ENCODE measurements at places on chromosomes 2 and 18.

- no peak for DNase-seq
These were observed 110.7 kb upstream of the ZEB2 start for GRCh38 chr2:144630459-144631215.

GRCh38 chr2:20526708-20527107, 79.8 kb downstream of the RHOB start:
- DNase-seq = no peak

- no peak for DNase-seq
These were observed 1234.6 kb upstream of the CHAC2 start for GRCh38 chr2:52532956-52533355.

DNA sequence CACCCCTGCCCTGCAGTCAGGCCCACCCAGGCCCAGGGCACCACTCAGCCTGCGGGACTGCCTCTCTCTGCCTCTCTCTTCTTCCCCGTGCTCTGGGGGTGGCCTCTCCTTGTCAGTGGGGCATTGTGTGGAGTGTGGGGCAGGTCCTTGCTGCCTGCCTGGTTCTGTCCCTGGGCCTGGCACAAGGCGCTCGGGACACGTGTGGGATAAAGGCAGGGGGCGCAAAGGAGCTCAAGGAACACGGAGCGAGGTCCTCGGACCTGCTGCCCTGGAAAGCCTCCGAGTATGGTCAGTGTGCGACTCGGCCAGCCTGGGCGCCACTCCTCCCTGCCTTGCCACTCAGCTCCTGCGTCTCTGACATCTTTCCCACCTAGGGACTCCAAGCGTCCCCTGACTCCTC, 262.2 kb downstream of the HDAC4 start:
- DNase-seq = no peak

- DNase-seq = no peak
These were observed 176.3 kb downstream of the SEPTIN10 start for GRCh38 chr2:109437325-109438090.
